ENCODE measurements at places on chromosomes 2 and 18. TPM values are rescaled to one million over a fixed set of nuclear protein-coding genes. Genes with fewer than 3 reads are reported as not detected.

The FAHD2A gene
- total RNA-seq = 23.8 TPM

The PDE1A gene
- total RNA-seq = 26.5 TPM

The TOGARAM2 gene
- 0.17 TPM for total RNA-seq

The NEU2 gene
- not detected for total RNA-seq

The PARD6G gene
- 5.8 TPM for total RNA-seq

All from smooth muscle cell of trachea (primary cell).